ENCODE measurements at places on chromosomes 13 and 19.

GRCh38 chr19:36579255-36579654, 6.2 kb upstream of the ZNF529 start:
- no peak for DNase-seq

DNA sequence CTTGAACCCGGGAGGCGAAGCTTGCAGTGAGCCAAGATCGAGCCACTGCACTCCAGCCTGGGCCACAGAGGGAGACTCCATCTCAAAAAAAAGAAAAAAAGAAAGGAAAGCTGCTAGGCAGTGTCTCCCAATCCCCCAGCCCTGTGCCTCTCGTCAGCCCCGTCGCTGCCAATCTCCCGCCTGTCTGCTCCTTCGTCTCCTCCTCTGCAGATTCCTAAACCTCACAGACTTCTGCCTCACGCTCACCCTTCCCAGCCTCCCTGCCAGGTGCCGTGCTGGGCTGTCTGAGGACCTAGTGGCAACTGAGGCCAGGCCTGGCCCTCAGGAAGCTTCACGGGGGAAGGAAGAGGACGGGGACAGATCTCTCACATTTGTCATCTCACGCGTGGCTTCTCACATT, 21.5 kb downstream of the DPF1 start:
- DNase-seq: no peak

- no peak for DNase-seq
Measured at GRCh38 chr19:54469496-54469934, 3.6 kb downstream of the CDC42EP5 start.

DNA sequence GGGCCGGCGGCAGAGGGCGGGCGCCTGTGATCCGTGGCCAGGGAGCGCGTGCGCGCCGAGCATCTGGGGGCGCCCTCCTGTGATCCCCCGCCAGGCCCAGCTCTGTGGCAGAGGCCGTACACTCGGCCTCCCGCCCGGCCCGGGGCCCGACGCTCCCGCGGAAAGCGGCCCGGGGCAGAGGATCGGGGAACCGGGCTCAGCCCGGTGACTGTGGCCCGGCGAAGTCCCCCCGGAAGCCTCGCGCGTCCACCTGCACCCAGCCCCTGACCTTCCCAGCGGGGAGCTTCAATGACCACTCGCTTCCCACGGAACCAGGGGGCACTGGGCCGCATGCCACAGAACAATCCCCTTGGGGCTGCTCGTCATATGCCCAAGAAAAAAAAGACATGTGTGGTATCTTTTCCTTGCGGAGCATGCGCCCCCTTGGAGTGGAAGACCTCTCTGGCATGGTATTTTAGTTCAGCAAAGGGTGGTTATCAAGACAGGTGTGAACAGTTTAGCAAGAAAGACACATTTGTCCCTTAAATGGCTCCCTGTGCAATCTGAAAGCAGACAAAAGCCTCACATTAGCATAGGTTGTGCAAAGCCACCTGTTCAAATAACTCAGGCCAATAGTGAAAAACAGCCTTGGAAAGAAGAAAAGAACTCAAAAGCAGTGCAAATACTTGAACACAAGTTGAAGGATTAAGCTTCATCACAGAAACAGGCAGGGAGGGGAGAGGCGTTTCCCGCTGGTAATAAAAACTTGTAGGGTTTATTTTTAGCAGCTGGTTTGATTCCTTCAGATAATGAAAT, 290.9 kb upstream of the SOX21 start:
- no peak for DNase-seq

GRCh38 chr13:34913040-34913439, 29.0 kb upstream of the NBEA start:
- no peak for DNase-seq

GRCh38 chr13:87172166-87172835, 498.9 kb upstream of the SLITRK5 start:
- no peak for DNase-seq

DNA sequence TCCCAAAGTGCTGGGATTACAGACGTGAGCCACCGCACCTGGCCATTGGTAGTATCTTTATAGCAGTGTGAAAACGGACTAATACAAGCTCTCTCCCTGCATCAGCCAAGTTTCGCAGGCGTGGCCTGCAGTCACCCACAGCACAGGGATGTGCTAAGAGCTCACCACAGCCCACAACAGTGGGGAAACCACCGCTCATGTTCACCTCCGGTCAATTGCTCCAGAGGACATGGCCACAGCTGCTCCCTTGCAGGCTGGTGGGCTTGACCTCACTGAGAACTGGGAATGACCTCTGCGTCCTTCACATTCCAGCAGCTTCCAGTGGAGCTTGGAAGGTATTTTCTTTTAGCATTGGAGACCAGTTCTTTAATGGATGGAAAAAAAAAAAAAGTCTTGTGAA, 156.4 kb downstream of the KCTD15 start:
- DNase-seq: no peak

- no peak for DNase-seq
Measured at GRCh38 chr13:110109910-110110309, 197.0 kb downstream of the COL4A1 start.

DNA sequence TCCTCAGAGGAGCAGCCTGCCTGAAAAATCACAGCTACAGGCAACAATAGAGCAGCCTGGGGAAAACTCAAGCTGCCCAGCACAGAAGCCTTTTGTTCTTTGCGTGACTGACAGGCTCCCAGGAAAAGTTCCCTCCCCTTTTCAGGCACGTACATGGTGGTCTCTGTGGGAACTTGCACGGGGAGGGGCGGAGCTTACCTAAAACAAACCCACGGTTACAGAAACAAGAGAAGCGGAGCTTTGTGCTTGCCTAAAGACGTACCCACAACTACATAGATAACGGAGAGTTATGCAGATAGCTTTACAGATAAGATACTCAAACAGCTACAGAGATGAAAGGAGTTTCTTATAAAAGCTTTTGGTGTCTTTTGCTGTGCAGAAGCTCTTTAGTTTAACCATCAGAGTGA, 11.4 kb downstream of the ETFB start:
- peak; percentile 61 for DNase-seq
